CD4-positive, alpha-beta T cell treated with Interleukin-17A for 4 hours (primary cell): ENCODE measurements at places on chromosomes 11 and 22.

GRCh38 chr11:17775507-17776211 is 41.1 kb downstream of the KCNC1 start:
- no peak for DNase-seq

GRCh38 chr22:44408829-44409192 is 89.2 kb downstream of the RTL6 start:
- no peak for DNase-seq

- no peak for DNase-seq
These were observed 111.8 kb downstream of the CTNND1 start for GRCh38 chr11:57873196-57873911.

GRCh38 chr11:92917927-92918326 is 51.5 kb upstream of the MTNR1B start:
- no peak for DNase-seq

DNA sequence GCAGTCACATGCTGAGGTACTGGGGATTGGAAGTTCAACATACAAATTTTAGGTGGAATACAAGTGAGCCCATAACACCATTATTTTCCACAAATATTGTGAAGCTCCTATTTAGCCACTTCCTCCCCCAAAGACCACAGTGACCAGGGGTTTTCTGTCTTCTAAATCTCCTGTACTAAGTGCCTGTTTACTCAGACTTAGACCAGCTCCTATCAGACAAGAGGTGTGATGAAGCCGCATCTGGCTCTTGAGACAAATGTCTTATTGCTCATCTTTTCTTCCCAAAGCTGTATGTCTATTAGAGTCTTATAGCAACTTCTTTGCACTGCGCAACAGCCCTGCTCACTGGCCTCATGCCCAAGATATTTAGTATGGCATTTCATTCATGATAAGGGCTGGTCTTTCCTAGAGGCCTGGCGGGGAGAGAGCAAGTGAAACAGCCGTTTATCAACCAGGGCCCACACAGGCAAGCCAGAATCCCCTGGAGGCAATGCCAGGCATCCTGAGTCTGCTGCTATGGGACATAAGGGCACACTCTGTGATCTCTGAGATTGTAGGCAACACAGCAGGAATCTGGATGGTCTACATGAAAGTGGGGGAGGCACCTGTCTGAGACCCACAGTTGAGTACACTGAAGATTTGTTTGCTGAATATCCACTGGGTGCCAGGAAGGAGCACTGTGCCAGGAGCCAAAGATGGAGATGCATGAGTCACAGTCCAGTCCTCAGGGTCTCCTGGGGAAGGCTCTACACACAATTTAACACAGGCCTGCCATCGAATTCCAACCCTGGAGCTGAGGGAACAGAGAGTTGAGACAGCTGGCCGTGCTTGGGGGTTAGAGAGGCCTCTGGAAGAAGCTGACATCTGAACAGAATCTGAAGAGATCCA is 78.5 kb upstream of the NCAM1 start:
- DNase-seq: no peak

DNA sequence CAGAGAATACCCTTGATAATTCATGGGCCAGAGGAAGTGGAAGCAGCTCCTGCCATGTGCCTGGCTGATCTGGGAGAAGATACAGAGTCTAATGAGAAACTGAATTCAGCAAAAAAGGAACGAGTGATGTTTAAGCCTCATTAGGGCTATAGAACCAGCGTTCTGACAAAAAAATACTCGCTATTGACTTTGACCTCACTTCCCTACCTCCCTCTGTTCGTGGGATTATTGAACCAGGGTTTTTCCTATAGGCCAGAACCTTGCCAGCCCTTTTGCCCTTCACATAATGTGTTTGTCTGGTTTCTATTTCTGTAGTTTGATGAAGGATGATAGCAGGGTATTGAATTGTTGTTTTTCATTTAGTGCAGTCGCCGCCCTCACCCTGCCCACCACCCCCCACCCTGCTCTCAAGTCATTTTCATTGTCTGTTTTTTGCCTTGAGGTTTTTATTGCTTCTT is 7.6 kb upstream of the RBFOX2 start:
- no peak for DNase-seq

- DNase-seq: peak; percentile 37
These were observed 623 bp downstream of the NDUFS8 start for GRCh38 chr11:68031144-68031464.

- DNase-seq: no peak
These were observed 51.1 kb downstream of the TIMP3 start for GRCh38 chr22:32852395-32853251.

- DNase-seq: no peak
These were observed 33.4 kb downstream of the ADM start for GRCh38 chr11:10338287-10338686.

- no peak for DNase-seq
These were observed 42.0 kb downstream of the TCF20 start for GRCh38 chr22:42228483-42228882.

- no peak for DNase-seq
These were observed 434.4 kb downstream of the METTL15 start for GRCh38 chr11:28542561-28542960.

GRCh38 chr11:83694191-83694910 is 408.2 kb upstream of the CCDC90B start:
- DNase-seq: no peak

DNA sequence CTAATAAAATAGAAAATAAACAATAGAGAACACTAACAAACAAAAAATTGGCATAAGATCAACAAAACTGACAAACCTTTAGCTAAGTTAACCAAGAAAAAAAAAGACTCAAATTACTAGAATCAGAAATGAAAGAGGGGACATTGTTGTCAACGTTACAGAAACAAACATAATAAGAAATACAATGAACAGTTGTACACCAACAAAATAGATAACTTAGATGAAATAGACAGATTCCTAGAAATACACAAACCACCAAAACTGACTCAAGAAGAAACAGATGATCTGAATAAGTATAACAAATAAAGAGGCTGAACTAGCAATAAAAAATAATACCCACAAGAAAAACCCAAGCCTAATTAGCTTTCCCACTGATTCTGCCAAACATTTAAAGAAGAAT is 34.7 kb upstream of the TMPRSS4 start:
- no peak for DNase-seq

DNA sequence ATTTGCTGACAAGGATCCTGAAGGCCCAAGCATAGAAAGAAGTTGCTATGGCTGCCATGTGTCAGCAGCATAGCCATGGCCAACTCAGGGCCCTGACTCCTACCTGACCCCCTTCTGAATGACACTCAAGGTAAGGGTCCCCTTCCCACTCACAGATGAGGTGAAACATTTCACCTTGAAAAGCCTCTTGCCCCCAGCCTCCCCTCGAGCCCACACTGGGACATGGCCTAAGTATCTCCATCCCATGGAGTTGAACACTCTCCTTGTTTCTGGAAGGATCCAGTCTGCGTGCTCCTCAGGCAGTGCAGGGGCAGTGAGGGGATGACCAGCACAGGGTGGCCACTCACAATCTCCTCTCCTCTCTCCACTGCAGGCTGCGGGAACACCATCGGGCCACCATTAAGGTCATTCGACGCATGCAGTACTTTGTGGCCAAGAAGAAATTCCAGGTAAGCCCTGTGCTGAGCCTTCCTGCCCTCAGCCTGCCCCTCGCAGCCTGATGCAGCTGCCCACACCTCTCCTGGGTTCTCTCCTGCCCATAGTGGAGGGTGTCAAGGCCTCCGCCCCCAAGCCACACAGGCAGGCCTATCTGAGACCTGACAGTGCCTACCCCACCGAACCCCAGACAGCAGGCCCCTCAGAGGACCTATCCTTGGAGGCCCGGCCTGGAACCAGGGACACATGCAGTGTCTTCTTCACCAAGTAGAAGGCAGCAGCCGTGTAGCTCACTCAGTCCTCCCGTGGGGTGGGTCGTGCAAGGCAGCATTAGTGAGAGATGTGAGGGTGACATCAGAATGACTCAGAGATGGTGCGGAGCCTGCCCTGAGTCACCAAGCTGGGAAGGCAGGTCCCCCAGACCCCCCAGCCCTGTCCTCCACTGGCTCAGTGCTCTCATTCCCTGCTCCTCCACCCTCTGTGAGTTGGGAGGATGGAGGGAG is 68.9 kb upstream of the KCNQ1OT1 start:
- DNase-seq: no peak

GRCh38 chr11:65069217-65069616 is 10.9 kb upstream of the NAALADL1 start:
- no peak for DNase-seq

- DNase-seq: no peak
These were observed 4.8 kb downstream of the BEST1 start for GRCh38 chr11:61954851-61955421.

- DNase-seq: no peak
These were observed 1.5 kb upstream of the NDUFS8 start for GRCh38 chr11:68028802-68029545.

DNA sequence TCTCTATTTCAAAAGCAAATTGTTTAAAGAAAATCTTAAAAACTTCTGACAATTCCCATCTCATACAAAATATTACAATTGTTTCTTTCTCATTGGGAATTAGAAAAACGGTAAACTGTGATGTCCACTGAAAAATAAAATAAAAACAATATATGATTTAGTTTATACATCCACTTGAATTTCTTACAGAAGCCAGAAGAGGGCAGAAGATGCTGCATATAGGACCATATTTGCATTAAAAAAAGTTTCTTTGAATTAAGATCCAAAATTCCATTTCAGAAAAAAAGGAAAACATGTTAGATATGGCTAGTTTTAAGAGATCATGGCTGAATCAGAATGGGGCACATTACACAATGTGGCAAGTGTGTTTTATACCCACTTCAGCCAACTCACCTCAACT is 39.3 kb upstream of the LRRC4C start:
- no peak for DNase-seq

- no peak for DNase-seq
These were observed 18.7 kb upstream of the PPFIA1 start for GRCh38 chr11:70251659-70252321.
